Activated naive CD8-positive, alpha-beta T cell treated with anti-CD3 and anti-CD28 coated beads for 36 hours (primary cell): ENCODE measurements at places on chromosomes 6 and 20. TPM values are rescaled to one million over a fixed set of nuclear protein-coding genes. Genes with fewer than 3 reads are reported as not detected.

The MEP1A gene
- total RNA-seq: not detected

The RSPH4A gene
- total RNA-seq: 0.23 TPM

The LAMP5 gene
- not detected for total RNA-seq

DNA sequence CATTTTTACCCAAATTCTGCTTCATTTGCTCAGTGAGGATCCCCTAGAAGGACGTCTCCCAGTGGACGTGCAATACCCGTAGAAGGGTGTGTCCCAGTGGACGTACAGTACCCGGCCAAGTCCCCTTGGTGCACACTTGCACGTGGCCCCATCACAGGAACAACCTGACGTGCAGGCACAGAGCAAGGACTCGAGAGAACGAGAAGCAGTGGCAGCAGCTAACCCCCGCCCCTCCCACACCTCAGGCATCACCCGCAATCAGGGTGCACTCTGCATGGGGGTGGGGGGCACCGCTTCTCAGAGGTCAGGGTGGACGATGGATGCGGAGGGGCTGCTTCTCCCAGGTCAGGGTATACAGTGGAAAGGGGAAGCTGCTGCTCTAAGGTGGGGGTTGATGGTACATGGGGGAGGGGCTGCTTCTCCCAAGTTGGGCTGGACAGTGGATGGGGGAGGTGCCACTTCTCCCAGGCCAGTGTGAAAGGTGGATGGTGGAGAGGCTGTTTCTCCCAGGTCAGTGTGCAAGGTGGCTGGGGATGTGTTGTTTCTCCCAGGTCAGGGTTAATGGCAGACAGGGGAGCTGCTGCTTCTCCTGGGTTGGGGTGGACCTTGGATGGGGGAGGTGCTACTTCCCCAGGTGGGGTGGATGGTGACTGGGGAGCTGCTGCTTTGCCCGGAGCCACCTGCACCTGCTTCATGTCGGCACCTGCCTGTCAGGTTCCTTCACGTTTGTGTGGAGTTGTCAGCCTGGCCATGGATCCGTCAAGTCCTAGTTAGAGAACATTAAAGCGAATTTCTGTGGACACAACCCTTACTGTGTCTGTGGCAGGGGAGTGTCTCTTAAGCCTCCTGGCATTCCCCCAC, 1.0 kb upstream of the THBS2 start:
- peaks cover 17% of the 10 kb centered on the region for H3K4me1 ChIP-seq
- no peaks in the 10 kb centered on the region for H3K36me3 ChIP-seq
- H3K27me3 ChIP-seq: peaks cover 70% of the 10 kb centered on the region
- no peak for DNase-seq
- H3K27ac ChIP-seq: no peak overlapping the region

DNA sequence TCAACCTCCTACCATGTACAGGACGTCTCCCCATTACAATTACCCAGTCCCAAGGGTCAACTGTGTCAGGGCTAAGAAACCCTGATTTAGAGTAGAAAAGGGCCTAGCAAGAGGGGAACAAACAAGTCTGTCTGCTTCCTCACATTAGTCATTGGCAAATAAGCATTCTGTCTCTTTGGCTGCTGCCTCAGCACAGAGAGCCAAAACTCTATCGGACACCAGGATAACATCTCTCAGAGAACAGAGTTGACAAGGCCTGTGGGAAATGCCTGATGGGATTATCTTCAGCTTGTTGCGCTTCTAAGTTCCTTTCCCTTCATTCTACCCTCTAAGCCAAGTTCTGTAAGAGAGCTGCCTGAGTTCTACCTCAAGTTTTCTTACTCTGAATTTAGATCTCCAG, 19.0 kb upstream of the VSX1 start:
- H3K36me3 ChIP-seq: no peaks in the 10 kb centered on the region
- peaks cover 12% of the 10 kb centered on the region for H3K4me1 ChIP-seq
